AML-193 (cell line): ENCODE measurements at places on chromosomes 7 and 10.
A peak's percentile ranks its signal among the peaks of the same experiment; 100 is the strongest.

DNA sequence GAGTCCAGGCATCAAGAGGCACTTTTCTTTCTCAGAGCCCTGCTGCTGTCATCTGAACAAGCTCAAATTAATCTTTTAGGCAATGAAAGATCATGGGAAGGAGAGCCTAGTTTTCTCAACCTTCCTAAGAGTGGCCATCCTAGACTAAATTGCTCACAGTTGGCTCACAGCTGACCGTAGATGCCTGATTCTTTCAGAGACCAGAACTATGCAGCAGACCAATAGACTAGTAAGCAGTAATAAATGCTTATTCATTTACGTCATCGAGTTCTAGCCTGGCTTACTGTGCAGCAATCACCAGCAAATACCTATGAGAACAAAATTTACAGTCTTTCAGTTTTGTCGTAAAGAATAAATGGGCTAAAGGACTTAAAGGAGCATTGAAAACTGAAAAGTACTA is 602.9 kb upstream of the GHITM start:
- DNase-seq = no peak

GRCh38 chr10:70803775-70804420 is 11.8 kb upstream of the SGPL1 start:
- no peak for DNase-seq

- DNase-seq = no peak
Observed at GRCh38 chr7:94089806-94090205, 85.7 kb upstream of the BET1 start.

DNA sequence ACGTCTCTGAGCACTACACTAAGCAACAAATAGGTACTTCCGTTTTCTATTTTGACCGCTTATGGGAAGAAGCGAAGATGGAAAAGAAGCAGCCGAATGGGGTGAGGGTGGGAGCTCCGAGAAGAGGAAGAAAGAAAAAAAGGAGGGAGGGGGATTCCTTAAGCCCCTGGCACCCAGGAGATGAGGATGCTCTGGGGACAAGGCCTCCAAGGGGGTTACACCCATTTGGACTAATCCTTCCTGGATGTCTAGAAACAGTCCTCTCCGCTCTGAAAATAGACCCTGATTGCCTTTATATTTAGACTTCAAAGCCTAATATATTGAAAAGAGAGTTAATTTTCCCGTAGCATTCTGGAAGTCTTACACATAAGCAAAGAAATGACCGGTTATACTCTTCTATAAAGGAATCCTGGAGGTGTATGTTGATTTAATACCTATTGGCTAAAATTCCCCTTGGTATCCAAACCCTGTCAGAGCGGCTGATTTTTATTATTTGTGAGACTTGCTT is 676 bp upstream of the HTR7 start:
- no peak for DNase-seq

- no peak for DNase-seq
Observed at GRCh38 chr7:29386196-29386765, 177.4 kb upstream of the PRR15 start.

DNA sequence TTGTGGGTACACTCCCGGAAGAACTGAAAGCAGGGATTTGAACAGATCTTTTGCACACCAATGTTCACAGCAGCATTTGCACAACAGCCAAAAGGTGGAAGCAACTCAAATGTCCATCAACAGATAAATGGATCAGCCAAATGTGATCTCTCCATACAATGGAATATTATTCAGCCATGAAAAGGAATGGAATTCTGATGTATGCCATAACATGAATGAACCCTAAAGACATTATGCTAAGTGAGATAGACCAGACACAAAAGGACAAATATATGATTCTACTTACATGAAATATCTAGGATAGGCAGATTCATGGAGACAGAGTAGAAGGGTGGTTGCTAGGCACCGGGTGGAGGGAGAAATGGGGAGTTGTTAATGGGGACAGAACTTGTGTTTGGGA is 36.7 kb downstream of the CLEC2L start:
- DNase-seq = no peak

- peak; percentile 1 for DNase-seq
Observed at GRCh38 chr7:7416031-7416858, 119.4 kb downstream of the COL28A1 start.
